ENCODE measurements at places on chromosomes 1 and 21.

DNA sequence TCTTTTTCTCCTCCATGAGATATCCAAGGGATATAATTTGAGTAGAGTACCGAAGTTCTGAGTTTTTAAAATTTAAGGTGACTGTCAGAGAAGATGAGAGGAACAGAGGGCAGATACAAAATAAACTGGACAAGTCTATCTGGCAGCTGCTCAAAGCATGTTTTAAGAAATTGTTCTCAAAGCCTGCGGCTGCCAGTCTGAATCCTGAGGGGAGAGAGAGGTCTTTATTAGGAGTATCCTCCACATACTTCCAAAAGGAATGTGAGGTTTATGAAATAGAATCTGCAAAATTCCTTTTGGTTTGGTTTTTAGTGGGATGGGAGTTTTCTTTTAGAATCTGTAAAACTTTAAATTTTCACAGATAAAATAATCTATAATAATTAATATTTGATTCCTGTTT is 41.3 kb downstream of the TTC13 start:
- no peak for DNase-seq

GRCh38 chr1:65940126-65940525 is 147.4 kb downstream of the PDE4B start:
- no peak for DNase-seq

- DNase-seq = no peak
Observed at GRCh38 chr1:6914706-6915105, 129.5 kb downstream of the CAMTA1 start.

DNA sequence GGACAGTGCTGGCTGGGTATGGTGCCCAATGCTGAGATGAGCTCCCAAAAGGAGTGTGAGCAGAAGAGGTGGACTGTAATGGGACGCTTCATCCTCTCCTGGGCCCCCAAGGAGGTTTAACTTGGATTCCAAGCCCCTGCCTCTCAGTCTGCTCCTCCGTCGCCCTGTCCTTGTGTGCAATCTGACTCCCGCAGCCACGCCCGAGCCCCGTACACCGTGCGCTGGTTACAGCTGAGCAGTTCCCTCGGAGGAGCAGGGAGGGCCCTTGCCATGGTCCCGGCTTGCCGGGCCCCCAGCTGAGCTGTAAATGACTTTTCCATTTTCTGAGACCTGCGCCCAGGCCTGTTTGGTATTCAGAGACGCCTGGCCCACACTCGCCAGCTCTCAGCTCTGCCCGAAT is 53.7 kb downstream of the PAX7 start:
- no peak for DNase-seq

GRCh38 chr1:96256130-96256790 is 465.3 kb upstream of the PTBP2 start:
- DNase-seq = no peak

DNA sequence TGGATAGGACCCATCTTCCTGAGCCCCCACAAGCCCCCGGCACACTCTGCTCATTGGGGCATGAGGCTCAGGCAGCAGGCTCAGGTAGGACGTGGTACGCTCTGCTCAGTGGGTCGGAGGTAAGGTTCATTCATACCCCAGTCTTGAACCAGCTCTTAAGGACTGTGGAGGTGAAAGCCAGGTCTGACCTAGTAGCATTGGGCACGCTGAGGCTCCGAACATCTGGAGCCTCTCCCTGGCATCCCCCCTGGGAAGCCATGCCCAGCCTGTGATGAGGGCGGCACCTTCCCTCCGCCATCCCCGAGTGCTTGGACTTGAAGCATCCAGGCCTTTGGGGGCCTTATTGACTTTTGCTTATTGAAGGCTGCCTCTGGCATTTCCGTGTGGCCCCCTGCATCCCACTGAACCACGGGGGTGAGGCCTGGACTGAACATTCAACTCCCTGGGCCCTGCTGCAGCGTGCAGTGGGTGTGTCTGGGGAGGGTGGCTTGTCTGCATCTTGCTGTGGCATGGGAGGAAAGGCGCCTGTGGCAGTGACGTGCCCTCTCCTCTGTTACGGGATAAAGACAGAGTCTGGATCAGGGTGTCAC is 50.0 kb downstream of the FAAP20 start:
- no peak for DNase-seq

DNA sequence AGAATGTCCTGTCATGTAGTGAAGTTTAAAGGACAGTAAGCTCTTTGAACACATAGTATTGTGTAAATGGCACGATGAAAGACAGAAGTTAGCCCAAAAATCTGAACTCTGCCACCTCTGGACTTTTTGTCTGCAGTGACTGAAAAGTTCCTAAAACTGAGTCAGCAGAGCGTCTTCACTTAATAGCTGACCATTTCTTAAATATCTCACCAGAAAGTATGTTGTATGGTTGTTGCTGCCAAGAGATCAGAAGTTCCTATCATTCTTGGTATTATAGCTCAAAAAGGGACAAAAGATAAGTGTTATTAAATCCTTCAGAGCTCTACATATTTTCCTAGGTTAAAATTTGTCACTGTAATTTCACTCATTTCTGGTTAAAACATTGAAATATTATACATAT is 1003.0 kb downstream of the TTLL7 start:
- no peak for DNase-seq

DNA sequence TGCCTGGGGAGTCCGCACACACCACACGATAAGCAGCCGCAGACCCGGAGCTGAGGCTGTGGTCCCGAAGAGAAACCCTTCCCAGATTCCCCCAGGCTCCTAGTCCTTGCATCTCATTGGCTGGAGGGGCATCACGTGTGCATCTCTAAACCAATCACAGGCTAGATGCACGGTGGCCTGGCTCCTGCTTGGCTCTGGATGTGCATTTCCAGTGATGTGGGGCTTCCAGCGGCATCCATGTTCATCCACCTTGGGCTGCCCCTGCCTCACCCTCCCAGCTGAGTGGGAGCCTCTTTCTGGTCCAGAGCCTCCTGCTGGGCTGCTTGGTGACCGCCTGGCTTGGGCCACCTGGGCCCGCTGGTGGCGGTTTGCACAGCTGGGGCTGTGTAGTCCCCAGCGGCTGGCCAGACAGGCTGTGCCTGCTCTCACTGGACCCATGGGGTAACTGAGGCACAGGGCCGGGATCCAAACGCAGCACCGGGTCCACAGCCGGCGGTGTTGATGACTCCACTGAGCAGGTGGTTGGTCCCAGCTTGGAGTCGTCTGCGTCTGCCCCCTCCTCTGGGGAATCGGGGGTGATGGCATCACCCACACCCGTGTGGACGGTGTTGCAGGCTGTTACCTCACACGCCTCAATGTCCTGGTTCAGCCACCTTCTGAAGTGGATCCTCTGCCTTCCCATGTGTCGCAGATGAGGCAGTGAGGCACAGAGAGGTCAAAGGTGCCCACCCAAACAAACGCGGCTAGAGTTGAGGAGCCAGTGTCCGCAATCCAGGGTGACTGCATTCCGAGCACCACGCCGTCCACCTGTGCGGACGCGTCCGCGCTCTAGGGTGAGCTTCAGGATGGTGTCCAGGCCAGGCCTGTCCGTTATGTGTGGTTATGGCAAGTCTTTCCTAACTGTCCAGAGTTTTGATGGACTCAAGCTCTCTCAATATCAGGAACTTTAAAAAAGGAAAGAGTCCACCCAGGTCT is 41.3 kb downstream of the COL6A1 start:
- no peak for DNase-seq

DNA sequence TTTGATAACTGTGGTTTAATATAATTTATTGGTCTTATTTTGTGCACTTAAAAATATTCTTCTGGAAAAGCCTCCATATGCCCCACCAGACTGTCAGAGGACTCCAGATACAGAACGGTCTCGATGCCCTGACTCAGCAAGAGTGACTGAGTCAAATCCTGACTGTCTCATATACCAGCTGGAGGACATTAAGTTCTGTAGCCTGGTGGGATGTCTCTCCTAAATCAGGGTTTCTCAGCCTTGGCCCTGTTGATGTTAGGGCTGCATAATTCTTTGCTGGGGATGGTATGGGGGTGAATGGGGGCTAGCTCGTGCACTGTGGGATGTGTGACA is 67.7 kb upstream of the TLR5 start:
- DNase-seq = no peak

DNA sequence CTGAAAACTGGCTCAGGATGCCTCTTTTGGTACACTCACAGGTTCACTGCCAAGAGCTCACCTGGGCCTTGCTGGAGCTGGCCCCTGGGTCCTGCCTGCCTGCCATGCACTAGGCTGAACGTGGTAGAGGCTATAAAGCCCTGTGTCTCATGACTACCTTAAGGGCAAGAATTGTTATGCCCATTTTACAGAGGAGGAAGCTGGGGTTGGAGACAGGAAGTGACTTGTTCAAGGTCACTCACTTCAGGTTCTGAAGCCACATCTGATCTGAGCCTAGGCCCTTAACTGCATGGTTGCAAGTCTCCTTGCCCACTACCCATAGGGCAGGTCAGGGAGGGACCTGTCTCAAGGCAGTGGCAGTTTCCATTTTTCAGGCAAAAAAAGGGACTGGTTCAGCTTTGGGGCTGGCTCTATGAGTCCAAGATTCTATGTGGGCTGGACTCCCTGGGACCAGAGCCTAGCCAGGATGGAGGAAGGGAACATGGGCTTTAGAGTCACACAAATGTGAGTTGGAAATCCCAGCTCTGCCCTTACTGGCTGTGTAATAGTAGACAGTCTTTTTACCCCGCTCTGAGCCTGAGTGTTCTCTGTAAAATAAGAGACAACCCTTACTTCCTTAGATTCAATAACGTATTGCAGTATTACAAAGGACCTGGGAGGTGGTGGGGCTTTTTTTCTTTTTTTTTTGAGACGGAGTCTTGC is 7.8 kb downstream of the STK40 start:
- DNase-seq = no peak

GRCh38 chr1:30447701-30448100 is 275.7 kb downstream of the MATN1 start:
- DNase-seq = no peak
